ENCODE measurements at places on chromosomes 5 and 9. TPM values are rescaled to one million over a fixed set of nuclear protein-coding genes. Genes with fewer than 3 reads are reported as not detected.

DNA sequence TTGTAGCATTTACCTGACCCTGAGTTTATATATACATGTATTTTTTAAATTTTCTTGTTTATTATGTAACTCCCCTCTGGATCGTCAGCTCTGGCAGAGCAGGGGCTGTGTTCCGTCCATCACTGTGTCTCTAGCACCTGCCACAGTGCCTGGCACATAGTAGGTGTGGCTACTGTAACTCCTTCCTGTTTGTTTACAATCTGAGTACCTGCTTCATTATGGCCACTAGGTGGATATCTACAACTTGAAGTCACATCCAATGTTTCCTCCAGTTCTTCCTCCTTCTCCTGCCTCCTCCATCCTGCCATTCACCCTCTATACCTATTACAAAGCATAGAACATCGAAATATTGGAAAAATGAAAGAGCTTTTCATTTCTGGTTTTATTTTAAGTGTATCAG, 14.2 kb upstream of the PPP1R2B start:
- no peaks in the 10 kb centered on the region for H3K27me3 ChIP-seq
- H3K4me3 ChIP-seq: no peak overlapping the region
- DNase-seq: no peak

The TOR2A gene
- 17.1 TPM for total RNA-seq

DNA sequence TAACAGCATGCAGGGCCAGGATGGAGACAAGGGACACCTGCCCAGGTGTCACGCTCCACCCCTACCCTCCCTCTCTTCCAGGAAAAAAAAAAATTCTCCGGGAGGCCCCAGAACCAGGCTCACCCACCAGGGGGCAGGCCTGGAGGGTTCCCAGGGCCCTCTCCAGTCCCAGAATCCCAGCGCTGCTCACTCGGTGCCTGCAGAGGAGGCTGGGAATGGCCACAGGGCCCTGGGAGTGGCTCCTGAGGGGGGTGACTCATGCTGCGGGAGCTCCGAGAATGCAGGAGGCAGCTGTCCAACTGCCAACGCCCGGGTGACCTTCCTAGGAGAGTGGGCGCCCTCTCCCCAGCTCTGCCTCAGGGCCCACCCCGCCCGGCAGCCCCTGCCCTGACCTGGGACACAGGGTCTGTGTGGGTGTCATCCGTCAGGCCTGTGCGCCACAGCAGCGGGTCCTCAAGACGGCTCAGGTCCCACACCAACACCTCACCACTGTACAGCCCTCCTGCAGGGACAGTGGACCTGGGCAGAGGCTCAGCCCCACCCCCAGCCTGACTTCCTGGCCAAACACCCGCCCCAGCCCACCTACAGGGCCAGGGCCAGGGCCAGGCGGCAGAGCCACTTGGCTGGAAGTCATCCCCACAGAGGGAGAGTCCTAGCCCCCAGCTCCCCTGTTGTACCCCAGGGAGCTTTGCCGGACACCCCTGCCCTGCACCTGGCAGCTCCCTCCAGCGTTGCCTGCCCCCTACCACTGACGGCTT, 21.2 kb downstream of the DYNC2I2 start:
- H3K36me3 ChIP-seq: no peaks in the 10 kb centered on the region
- no peaks in the 10 kb centered on the region for H3K27me3 ChIP-seq
- peak; percentile 96 for DNase-seq
- peaks cover 17% of the 10 kb centered on the region for H3K4me1 ChIP-seq
- peak overlapping the region; percentile 98 for H3K27ac ChIP-seq

GRCh38 chr5:122310889-122311288, 1.1 kb upstream of the SNCAIP start:
- peak overlapping the region; percentile 48 for H3K27ac ChIP-seq
- peaks cover 6% of the 10 kb centered on the region for H3K27me3 ChIP-seq
- H3K4me3 ChIP-seq: no peak overlapping the region
- no peaks in the 10 kb centered on the region for H3K36me3 ChIP-seq
- H3K4me1 ChIP-seq: peaks cover 14% of the 10 kb centered on the region

DNA sequence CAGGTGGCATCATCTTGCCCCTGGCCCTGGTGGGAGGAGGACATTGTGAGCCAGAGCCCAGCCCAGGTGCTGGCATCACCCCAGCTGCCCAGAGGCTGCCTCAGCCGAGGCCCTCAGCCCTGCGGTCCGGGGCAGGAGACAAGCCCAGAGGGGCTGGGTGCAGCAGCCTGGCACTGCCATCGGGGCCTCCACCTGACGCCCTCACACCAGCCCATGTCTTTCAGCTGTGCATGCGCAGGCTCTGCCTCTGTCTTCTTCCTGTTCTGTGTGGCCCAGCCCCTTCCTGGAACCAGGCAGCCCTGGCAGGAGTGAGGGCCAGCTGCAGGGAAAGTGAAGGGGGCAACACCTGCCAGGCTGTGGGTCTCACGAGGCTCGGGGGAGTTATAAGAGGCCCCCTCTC, 4.8 kb upstream of the CEL start:
- H3K4me1 ChIP-seq: peaks cover 6% of the 10 kb centered on the region
- no peak overlapping the region for H3K4me3 ChIP-seq
- no peaks in the 10 kb centered on the region for H3K27me3 ChIP-seq
- no peak overlapping the region for H3K27ac ChIP-seq
- H3K36me3 ChIP-seq: no peaks in the 10 kb centered on the region

DNA sequence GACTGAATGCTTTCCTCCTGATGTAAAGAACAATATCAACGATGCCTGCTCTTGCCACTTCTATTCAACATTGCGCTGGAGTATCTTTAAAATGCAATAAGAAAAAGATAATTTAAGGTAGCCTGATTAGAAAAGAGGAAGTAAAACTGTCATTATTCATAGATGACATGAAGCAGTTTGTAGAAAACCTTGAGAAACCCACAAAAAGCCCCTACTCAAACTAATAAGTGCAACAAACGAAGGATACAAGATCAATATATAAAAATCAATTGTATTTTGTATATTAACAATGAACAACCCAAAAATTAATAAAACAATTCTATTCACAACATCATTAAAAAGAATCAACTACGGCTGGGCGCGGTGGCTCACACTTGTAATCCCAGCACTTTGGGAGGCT, 76.4 kb upstream of the CKMT2 start:
- no peak for DNase-seq
- H3K4me3 ChIP-seq: no peak overlapping the region
- no peaks in the 10 kb centered on the region for H3K36me3 ChIP-seq

DNA sequence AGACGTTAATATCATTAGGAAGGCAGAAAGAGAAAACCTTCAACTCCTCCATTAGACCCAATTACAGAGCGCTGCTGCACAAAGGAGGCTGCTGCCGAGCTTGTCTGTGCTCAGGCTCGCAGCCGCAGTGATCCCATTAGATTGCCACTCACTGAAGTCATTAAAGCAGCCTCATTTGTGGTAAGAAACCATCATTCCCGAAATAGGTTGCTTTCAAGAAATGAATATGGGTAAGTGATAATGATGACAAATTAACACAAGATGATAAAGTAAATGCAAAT, 137.2 kb downstream of the CAVIN4 start:
- no peaks in the 10 kb centered on the region for H3K27me3 ChIP-seq
- H3K27ac ChIP-seq: no peak overlapping the region
- no peaks in the 10 kb centered on the region for H3K36me3 ChIP-seq
- no peak overlapping the region for H3K4me3 ChIP-seq

All from hepatocyte (in vitro differentiated cells).